ENCODE measurements at places on chromosomes 2 and 18.

GRCh38 chr2:132715386-132716351 lies 45.7 kb upstream of the LYPD1 start:
- no peaks in the 10 kb centered on the region for H3K36me3 ChIP-seq
- no peak overlapping the region for H3K27ac ChIP-seq
- no peak overlapping the region for H3K4me3 ChIP-seq
- H3K27me3 ChIP-seq = no peaks in the 10 kb centered on the region

- H3K4me1 ChIP-seq = no peaks in the 10 kb centered on the region
- no peak overlapping the region for H3K27ac ChIP-seq
- H3K36me3 ChIP-seq = no peaks in the 10 kb centered on the region
- H3K4me3 ChIP-seq = no peak overlapping the region
- H3K27me3 ChIP-seq = no peaks in the 10 kb centered on the region
These were observed 50.2 kb downstream of the COL4A3 start for GRCh38 chr2:227214622-227215041.

GRCh38 chr2:119741001-119741400 lies 18.7 kb upstream of the PTPN4 start:
- H3K27ac ChIP-seq = no peak overlapping the region
- H3K4me3 ChIP-seq = no peak overlapping the region
- H3K27me3 ChIP-seq = no peaks in the 10 kb centered on the region
- H3K4me1 ChIP-seq = peaks cover 15% of the 10 kb centered on the region

GRCh38 chr2:160365716-160366367 lies 127.8 kb downstream of the RBMS1 start:
- DNase-seq = no peak
- H3K27ac ChIP-seq = no peak overlapping the region
- H3K36me3 ChIP-seq = no peaks in the 10 kb centered on the region
- no peak overlapping the region for H3K4me3 ChIP-seq
- H3K27me3 ChIP-seq = no peaks in the 10 kb centered on the region

DNA sequence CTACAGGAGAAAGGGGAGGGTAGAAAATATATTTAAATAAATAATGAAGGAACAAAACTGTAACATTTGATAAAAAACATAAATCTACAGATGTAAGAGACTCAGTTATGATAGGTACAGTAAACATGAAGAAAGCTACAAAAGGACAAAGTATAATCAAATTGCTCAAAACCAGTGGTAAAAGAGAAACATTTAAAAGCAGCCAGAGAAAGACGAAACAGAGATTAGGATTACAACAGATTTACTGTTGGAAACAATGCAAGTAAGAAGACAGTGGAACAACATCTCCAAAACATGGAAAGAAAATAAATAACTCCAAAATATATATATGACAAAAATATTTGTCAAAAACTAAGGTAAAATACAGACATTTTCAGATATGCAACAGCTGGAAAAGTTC lies 307.7 kb upstream of the REV1 start:
- no peaks in the 10 kb centered on the region for H3K27me3 ChIP-seq
- no peaks in the 10 kb centered on the region for H3K4me1 ChIP-seq
- no peak for DNase-seq
- no peak overlapping the region for H3K4me3 ChIP-seq

DNA sequence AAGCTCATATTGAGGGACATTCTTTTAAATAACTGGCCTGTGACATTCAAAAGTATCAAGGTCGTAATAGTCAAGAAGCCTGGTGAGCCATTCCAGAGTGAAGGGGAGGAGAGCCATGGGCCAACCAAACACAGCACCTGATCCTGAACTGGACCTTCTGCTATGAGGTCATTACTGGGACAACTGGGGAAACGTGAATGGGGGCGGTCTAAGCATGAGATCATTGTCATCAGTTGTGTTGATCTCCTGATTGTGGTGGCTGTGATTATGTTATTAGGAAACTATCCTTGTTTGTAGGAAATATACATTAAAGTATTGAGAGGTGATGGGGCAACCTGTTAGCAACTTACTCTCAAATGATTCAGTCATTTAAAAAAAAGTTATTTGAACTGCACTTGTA lies 79.3 kb downstream of the FBXO15 start:
- H3K36me3 ChIP-seq = no peaks in the 10 kb centered on the region
- no peak overlapping the region for H3K4me3 ChIP-seq
- no peak for DNase-seq
- H3K27ac ChIP-seq = no peak overlapping the region

- no peaks in the 10 kb centered on the region for H3K4me1 ChIP-seq
- no peaks in the 10 kb centered on the region for H3K36me3 ChIP-seq
- H3K27ac ChIP-seq = no peak overlapping the region
- no peaks in the 10 kb centered on the region for H3K27me3 ChIP-seq
- DNase-seq = no peak
These were observed 70.0 kb downstream of the NAB1 start for GRCh38 chr2:190718652-190719526.

DNA sequence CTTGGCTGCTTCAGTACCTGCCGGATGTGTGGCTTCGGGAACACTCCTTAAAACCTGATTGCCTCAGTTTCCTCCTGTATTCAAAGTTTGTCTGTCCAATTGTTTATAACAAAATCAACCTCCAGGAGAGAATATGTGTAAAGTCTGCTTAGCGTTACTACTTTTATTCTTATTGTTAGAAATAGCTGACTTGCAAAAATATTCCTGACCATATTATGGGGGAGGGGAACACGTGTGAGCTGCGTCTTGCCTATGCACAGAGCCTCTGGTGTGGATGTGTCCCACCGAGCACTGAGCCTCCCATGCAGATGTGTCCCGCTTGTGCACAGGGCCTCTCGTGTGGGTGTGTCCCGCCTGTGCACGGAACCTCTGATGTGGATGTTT lies 82.5 kb downstream of the DCDC2C start:
- H3K27me3 ChIP-seq = no peaks in the 10 kb centered on the region
- no peak overlapping the region for H3K27ac ChIP-seq
- no peaks in the 10 kb centered on the region for H3K4me1 ChIP-seq
- DNase-seq = no peak
- H3K36me3 ChIP-seq = no peaks in the 10 kb centered on the region

DNA sequence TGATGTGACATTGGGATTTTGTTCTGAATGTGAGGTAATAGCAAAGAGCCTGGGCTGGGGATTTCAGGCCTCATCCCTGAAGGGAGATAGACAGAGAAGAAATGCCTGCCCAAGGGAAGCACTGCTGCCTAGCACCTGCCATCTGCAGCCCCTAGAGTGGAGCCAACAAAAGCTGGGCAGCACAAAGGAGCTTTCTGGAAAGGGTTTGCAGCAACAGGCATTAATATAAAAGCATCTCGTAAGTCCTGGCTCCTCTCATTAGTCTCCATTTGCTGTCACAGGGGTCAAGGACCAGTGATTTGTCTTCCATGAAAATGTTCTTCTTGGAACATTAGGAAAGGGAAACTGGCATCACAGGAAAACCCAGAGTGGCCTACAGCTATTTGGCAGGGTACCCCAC lies 157.2 kb upstream of the SLC14A2 start:
- no peak for DNase-seq
- H3K27ac ChIP-seq = no peak overlapping the region
- H3K27me3 ChIP-seq = no peaks in the 10 kb centered on the region

- H3K27ac ChIP-seq = peak overlapping the region; percentile 50
- H3K36me3 ChIP-seq = no peaks in the 10 kb centered on the region
- no peaks in the 10 kb centered on the region for H3K4me1 ChIP-seq
- H3K27me3 ChIP-seq = no peaks in the 10 kb centered on the region
- no peak for DNase-seq
These were observed 157.4 kb downstream of the INHBB start for GRCh38 chr2:120503206-120503792.

GRCh38 chr18:9719421-9719981 lies 11.4 kb downstream of the RAB31 start:
- H3K27me3 ChIP-seq = no peaks in the 10 kb centered on the region
- H3K27ac ChIP-seq = no peak overlapping the region
- H3K36me3 ChIP-seq = no peaks in the 10 kb centered on the region
- H3K4me3 ChIP-seq = no peak overlapping the region
- DNase-seq = no peak

GRCh38 chr2:172997031-172997430 lies 78.6 kb upstream of the MAP3K20 start:
- H3K4me3 ChIP-seq = no peak overlapping the region
- H3K36me3 ChIP-seq = no peaks in the 10 kb centered on the region
- H3K27me3 ChIP-seq = no peaks in the 10 kb centered on the region
- no peak for DNase-seq
- peaks cover 1% of the 10 kb centered on the region for H3K4me1 ChIP-seq
- no peak overlapping the region for H3K27ac ChIP-seq

Data from right lobe of liver (tissue), 6 donors.